ENCODE measurements at places on chromosomes 6 and 20.

DNA sequence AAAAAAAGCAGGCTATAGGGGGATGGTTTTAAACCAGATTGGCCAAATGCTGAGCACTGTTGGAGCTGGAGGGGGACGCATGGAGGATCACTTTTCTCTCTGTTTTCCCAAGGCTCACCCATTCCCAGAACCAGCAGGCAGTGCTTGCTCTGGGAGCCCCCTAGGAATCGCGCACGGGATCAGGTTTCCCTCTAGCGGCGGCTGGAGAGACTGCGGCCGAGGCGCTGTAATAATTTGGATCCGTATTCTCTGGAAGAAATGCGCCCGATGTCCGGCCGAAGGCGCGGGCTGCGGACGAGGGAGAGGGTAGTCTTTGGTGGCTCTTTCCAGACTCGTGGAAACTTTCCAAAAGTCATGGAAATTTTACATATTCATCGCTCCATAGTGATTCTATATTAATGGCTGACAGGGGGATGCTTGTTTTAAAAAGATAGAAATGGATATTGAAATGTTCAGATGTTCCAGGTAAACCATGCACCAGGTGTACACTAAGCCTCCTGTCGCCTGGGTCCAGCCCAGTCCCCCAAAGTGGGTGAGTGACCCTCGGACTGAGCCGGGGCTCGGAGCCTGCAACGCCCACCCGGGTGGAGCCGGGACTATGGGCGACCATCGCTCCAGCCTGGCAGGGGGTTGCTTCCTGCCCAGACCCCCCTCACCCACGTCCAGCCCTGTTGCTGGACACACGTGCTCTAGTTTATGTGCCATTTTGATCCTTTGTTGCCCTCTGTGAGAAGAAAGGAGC, 78.7 kb upstream of the PHACTR3 start:
- DNase-seq, result peak; percentile 10

DNA sequence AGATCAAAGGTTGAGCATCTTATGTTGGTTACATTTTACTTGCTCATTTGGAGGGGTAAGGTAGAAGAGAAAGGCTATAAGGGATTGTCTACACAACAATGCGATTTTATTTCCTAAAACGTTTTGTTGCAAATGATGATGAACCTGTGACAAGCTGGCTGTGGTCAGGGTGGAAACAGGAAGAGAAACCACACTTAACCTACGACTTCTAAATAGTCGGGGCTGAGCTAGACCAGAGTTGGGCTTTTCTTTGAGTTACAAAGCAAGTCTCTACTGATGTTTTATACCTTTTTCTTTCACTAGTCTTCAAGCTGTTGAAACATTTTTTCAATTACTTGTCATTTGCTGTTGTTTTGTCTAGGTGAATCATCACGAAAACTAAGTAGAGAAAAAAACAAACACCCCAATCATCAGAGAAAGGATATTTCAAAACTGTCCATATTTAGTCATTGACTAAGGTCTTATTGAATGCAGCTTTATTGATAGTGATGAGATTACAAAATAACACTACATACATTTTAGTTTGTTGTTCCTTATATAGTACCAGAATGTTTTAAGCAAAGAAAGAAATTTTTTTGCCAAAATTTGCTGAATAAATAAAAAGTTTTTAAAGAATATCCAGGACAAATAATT, 18.0 kb downstream of the KLHL31 start:
- peak; percentile 70 for DNase-seq

DNA sequence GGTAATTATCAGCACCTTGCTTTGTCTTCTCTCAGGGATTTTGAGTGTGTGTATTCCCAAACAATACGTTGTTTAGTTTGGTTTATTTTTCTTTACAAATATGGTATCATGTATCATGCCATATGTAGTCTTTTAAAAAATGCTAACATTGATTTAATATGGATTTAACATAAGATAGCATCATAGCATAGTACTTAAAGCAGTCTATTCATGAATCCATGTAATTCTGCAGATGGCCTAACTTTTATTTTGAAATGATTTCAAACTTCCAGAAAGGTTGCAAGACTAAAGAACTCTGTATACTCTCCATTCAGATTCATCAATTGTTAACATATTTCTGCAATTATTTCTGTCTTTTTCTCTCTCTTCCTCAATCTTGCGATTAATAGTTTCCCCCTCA, 7.9 kb downstream of the ZDHHC14 start:
- DNase-seq, result no peak

GRCh38 chr20:1876217-1876921, 18.8 kb upstream of the SIRPA start:
- DNase-seq, result no peak

- DNase-seq, result peak; percentile 96
Observed at GRCh38 chr6:8063761-8064637, at the start of gene BLOC1S5. Gene BLOC1S5, minus strand, starts transcription at chr6:8064389. Its CDS starts 13 bp downstream, at chr6:8064376.

DNA sequence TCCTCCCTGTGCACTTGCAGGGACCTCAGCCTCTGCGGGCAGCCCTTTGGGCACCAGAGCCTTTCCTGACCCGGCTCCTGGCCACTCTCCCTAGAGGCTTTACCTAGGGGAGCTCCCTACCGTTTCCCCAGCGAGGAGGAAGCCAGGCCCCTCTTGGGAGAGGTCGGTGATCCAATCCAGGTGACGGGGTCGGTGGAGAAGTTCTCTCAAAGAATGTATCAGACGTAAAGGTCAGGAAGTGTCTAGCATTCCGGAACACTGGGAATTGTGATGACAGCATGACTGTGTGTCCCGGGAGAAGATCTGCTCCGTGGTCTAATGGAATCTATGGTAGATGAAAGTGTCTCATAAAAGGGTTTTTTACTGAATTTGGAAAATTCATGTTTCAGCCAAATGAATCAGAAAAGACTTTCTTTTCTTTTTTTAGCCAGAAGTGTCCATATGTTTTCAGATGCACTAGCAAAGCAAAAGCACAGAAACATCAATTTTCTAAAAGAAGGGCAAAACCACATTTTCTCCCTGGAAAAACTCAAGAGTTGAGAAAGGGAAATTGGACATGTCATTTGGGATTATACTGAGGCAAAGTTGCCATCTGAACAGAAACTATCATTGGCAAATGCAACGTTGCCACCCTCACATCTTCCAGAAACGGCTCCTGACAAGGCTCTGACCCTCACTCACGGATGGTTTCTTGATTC, 289.4 kb downstream of the THBS2 start:
- no peak for DNase-seq
